ENCODE measurements at places on chromosomes 11 and 22.
A peak's percentile ranks its signal among the peaks of the same experiment; 100 is the strongest.

DNA sequence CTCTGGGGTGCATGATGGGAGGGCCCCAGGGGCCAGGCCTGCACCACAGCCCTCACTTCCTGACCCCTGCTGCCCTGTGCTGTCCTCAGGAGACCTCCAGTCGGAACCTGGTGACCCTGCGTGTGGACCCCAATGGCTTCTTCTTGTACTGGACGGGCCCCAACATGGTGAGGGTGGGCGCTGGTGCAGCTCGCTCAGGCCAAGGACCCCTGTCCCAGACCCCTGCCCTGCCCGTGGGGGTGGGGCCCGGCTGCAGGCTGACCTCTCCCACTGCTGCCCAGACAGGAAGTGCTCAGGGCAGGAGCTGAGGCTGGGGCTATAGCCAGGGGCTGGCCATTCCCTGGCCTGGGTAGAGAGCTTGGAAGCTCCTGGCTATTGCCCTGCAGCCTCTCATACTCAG lies 3.0 kb downstream of the PLCB3 start:
- no peak for DNase-seq

- no peak for DNase-seq
Measured at GRCh38 chr11:72336163-72336562, 92.2 kb upstream of the PHOX2A start.

GRCh38 chr22:39297490-39298240 lies 21.8 kb downstream of the RPL3 start:
- no peak for DNase-seq

GRCh38 chr22:36455571-36456463 lies 25.6 kb downstream of the TXN2 start:
- no peak for DNase-seq

GRCh38 chr22:43203471-43203981 lies 16.6 kb upstream of the TTLL12 start:
- DNase-seq: no peak

DNA sequence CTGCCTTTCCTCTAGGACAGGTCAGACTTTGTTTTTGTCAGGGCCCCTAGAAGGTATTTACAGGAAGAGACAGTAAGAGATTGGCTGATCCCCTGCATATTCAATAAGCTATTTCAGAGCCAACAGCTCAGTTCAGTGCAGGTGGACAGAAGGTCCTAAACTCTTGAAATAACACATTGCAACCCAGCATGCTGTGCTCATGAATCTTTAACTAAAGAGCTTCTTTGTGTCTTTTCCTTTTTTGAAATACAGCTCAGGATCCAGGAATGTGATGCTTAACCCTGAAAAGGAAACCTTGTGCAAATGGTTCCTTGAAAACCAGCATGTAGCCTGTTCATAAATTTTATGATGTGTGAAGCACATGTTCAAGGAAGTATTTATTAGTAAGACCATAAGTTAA lies 43.9 kb downstream of the BBOX1 start:
- no peak for DNase-seq

- no peak for DNase-seq
Measured at GRCh38 chr11:122340607-122341290, 224.7 kb upstream of the BLID start.

- peak; percentile 23 for DNase-seq
Measured at GRCh38 chr11:3153291-3153861, 11.7 kb downstream of the OSBPL5 start.

DNA sequence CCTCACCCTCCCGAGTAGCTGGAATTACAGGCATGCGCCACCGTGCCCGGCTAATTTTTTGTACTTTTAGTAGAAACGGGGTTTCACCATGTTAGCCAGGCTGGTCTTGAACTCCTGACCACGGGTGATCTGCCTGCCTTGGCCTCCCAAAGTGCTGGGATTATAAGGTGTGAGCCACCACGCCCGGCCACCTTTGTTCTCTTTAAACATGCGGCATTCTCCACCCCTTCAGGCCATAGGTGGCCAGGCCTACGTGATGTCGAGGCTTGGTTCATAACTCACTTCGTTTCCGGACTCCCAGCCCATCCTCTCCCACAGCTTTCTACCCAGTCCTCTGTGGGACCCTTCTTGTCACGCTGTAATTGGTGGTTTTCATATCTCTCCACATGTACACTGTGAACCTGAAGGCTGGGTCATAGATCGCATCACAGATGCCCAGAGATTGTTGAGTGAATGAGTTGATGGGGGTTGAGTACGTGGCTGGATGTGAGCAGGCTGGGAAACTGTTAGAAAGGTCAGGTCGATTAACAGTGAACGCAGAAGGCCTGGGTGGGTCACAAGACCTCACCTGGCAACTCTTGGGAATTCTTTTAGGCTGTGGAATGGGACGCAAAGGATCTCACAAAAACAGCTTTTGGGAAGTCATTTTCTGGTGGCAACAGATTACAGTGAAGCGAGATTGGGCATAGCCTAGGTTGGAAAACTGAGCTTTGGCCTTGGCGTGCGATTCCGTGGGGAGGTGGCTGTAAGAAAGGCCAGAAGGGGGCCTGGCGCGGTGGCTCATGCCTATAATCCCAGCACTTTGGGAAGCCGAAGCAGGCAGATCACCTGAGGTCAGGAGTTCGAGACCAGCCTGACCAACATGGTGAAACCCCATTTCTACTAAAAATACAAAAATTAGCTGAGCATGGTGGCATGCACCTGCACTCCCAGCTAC lies 44.5 kb downstream of the ST14 start:
- DNase-seq: no peak

GRCh38 chr11:113546757-113547507 lies 71.7 kb upstream of the DRD2 start:
- no peak for DNase-seq

GRCh38 chr11:68460741-68461574 lies at the start of gene PPP6R3:
Gene PPP6R3, plus strand, starts transcription at chr11:68460752. Its CDS starts 76,913 bp downstream, at chr11:68537665.
- no peak for DNase-seq

DNA sequence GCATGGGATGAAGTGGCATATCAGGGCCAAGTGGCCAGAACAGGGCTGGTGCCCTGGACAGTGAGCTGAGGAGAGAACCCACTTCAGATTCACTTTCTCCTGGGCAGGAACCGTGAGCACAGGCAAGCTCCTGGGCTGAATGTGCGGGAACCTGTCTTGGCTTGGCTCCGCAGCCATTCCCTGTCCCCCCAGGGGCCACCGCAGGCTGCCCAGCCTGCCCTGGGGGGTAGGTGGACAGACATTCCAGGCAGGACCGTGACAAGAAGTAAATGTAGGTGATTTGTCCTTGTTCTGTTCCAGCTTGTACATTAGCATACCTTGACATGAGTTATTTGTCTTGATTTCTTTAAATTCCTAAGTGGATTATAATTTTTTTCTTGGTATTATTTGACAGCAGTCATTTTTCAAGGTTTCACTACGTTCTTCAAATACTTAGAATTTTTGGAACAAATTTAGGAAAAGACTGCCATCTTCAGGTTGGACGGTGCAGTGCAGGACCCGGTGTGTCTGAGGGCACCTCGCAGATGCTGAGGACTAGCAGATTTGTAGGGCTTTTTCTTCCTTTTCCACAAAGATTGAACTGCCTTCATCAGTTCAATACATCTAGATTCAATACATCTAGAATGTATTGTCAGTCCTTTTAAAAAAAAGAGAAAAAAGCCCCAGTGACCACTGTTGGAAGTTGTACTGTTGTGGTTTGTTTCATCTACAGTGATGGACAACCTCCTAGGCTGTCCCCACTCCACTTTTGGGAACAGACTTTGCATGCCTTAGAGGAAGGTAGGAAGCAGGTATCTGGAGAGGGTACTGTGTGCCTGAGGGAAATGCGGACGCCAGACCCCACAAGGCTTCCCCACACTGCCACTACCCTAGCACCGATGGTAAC lies 115.1 kb upstream of the RASSF10 start:
- DNase-seq: no peak

DNA sequence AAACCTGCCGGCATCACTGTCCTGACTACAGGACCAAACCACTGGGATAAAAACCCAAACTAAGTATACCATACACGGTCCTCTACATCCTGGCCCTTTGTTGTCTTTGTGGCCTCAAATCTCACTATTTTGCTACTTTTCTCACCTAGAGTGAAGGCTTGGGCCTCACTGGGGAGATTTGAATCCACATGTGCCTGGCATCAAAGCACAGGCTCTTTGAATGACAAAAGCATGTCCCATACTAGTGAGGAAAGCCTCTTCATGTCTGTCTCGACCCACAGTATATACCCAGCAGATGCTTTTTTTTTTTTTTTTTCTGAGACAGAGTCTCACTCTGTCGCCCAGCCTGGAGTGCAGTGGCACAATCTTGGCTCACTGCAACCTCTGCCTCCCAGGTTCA lies 72.5 kb upstream of the DRD2 start:
- DNase-seq: no peak

GRCh38 chr11:88284336-88285050 lies 53.0 kb downstream of the CTSC start:
- DNase-seq: peak; percentile 32

DNA sequence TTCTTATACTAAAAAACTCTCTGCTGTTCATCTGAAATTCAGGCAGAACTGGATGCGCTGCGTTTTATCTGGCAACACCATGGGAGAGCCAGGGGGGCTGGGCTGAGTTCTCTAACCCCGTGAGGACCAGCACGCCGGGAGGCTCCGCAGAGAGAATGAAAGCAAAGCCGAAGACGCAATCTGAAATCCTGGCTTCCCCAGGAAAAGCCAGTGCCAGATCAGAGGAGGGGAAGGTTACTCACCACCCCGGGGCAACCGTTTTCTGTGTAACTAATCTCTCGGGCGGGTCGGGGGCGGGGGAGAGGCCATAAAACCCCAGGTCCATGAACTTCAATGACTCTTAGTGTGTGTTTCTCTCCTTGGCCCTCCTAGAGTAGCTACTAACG lies 99.4 kb downstream of the SHANK2 start:
- no peak for DNase-seq

GRCh38 chr22:47332246-47332980 lies 570.0 kb downstream of the TBC1D22A start:
- DNase-seq: no peak

DNA sequence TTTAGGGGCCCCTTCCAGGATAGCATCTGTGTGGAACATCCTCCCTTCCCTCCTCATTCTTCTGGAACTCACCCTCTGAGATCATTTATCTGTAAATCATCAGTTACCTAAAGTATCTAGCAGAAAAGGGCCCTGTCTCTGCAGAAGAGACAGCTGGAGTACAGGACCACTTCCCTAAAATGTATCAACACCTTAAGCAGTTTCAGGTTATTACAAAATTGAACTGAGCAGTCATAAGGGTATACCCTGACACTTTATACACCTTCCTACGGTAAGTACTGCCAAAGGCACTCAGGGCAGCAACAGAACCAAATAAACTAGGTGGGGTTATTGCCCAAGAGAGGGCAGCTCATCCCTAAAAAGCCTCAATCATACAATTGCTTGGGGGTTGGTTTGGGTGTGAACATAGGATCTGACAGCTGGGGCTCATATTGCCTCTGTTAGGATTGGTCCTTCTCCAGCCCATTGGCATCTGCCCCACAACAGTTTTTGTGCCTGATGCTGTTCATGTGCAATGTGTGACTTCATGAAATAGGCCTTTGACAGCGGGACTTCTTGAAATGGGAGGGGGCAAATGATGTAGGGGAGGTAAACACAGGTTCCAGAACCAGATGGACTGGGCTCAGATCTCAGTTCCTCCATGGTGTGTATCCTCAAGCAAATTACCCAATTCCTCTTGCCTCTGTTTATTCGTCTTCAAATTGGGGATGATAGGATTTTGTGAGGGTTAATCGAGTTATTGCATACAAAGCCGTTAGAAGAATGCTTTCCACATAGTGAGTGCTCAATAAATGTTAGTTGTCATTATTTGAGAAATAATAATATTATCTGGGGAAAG lies 2.9 kb downstream of the POU2AF3 start:
- no peak for DNase-seq

- no peak for DNase-seq
Measured at GRCh38 chr11:42085736-42086135, 626.3 kb upstream of the LRRC4C start.

DNA sequence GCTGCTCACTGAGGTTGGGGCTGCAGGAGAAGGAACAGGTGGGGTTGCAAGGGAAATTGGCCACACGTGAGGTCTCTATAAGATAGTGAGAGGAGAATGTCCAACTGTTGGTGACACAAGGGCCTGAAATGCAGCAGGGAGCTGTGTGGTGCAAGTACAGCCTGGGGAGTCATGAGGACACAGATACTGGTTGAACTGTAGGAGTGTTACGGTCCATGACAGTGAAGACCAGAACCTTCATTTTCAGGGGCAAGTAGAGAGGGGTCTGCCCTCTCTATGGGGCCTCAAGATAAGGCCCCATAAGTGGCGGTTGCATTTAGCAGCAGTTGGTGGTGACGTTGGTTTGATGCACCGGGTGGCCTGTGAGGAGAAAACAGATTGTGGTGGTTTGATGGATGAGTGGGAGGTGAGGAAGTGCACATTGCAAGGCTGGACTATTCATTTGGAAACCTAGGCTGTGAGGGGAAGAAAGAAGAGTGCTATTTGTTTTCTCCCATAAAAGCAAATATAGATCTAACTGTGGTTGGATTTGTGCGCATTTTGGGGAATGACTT lies 39.4 kb downstream of the MICAL2 start:
- no peak for DNase-seq

- no peak for DNase-seq
Measured at GRCh38 chr11:70604630-70605467, 206.5 kb downstream of the CTTN start.

- DNase-seq: no peak
Measured at GRCh38 chr11:8167796-8168195, 1.0 kb downstream of the RIC3 start.

DNA sequence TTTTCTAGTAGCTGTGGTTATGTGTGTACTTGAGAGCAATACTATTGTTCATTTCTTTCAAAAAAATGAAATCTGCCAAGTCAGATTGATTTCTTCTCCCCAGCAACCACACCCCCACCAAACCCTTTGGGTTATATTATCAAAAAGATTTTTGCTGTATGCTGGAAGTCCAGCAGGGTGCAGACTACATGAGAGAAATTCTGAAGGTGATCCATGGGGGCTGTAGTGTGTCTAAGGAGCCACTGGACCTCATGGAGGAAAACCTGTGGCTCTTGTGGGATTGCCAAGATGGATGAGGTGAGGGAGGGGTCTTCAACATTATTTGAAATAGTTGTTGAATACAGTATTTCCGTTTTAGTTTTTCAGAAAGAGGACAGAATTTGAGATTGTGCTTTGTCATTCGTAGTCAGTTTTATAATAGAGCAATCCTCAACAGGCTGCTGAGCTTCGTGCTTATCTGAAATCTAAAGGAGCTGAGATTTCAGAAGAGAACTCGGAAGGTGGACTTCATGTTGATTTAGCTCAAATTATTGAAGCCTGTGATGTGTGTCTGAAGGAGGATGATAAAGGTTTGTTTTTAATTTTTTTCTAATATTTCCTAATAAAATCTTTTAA lies 3.1 kb downstream of the EIF3M start:
- DNase-seq: no peak

DNA sequence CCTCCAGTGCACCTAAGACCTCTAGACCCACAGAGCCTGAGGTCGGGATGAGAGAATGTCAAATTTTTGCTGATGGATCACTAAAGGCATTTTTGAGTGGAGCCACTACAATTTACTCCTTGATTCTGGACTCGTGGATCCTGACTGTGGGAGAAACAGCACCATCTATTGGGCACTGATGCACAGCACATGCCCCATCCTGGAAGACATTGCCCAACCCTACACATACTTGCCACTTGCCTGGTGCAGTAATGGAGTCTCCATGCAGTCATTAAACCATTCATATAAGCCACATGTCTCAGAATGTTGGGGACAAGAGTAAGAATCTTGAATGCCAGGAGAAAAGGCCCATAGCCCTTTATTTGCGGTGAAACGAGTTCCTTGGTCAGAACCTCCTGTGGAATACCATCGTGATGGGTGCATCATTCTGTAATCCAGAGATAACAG lies 103.9 kb downstream of the GGTLC2 start:
- DNase-seq: peak; percentile 34

- DNase-seq: no peak
Measured at GRCh38 chr11:117881217-117881616, 4.8 kb upstream of the FXYD6 start.
